ENCODE measurements at places on chromosomes 4 and X. TPM values are rescaled to one million over a fixed set of nuclear protein-coding genes. Genes with fewer than 3 reads are reported as not detected.

The IL2 gene
- not detected for total RNA-seq

The FAM47A gene
- total RNA-seq = not detected

The BEX1 gene
- 4.4 TPM for total RNA-seq

The SLC16A2 gene
- 14.4 TPM for total RNA-seq

The TXLNG gene
- 13.1 TPM for total RNA-seq
